ENCODE measurements at places on chromosomes 1 and 21. TPM values are rescaled to one million over a fixed set of nuclear protein-coding genes. Genes with fewer than 3 reads are reported as not detected.

DNA sequence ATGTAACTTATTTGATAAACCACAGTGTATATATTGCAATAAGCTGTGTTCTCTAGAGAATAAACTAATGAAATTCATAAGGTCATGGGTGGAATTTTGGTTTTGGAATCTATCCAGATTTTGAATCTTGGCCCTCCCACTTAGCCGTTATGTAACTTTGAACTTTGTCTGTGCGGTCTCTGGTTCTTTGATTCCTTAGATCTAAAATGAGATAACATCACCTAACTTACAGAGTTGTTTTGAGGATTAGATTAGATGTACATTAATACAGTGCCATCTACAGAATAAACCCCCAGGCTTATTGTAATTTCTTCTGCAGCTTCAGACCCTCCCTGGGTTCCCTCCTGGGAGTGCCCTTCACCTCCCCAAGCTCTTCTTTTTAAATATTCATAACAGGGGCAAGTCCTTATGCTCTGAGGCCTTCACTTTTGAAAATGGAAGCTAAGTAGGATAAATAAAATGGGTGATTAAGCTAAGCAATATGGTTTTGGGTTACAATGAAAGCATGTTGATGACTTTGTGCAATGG is 124.3 kb downstream of the ATG4C start:
- H3K36me3 ChIP-seq: no peaks in the 10 kb centered on the region
- no peaks in the 10 kb centered on the region for H3K4me1 ChIP-seq
- H3K27ac ChIP-seq: no peak overlapping the region
- H3K27me3 ChIP-seq: no peaks in the 10 kb centered on the region

DNA sequence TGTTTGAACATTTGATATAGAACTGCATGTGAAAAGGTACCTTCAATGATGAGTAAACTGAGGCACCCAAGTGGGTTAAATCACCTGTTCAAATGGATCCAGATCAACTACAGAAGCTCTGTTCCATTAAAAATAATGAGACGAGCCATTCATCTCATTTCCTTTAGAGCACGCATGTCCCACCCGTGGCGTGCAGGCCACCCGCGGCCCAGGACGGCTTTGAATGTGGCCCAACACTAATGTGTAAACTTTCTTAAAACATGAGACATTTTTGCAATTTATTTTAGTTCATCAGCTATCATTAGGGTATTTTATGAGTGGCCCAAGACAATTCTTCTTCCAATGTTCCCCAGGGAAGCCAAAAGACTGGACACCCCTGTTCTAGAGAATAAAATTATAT is 381.6 kb downstream of the DSCAM start:
- no peaks in the 10 kb centered on the region for H3K27me3 ChIP-seq
- no peak overlapping the region for H3K27ac ChIP-seq
- H3K4me3 ChIP-seq: no peak overlapping the region
- H3K36me3 ChIP-seq: no peaks in the 10 kb centered on the region
- no peaks in the 10 kb centered on the region for H3K4me1 ChIP-seq
- DNase-seq: no peak

GRCh38 chr1:58398714-58399113 is 147.8 kb downstream of the OMA1 start:
- H3K4me3 ChIP-seq: no peak overlapping the region
- no peaks in the 10 kb centered on the region for H3K27me3 ChIP-seq
- H3K27ac ChIP-seq: no peak overlapping the region
- no peaks in the 10 kb centered on the region for H3K4me1 ChIP-seq

The TRIM67 gene
- total RNA-seq: 0.18 TPM

The C1orf94 gene
- total RNA-seq: not detected

The DMRTA2 gene
- not detected for total RNA-seq

Data from stomach (tissue), 19 donors.